Esophagus squamous epithelium (tissue), 5 donors: ENCODE measurements at places on chromosomes 12 and 14.

- DNase-seq = no peak
Measured at GRCh38 chr14:92340931-92341330, 18.0 kb downstream of the SLC24A4 start.

GRCh38 chr14:63432888-63433552, 110.2 kb downstream of the PPP2R5E start:
- DNase-seq = no peak

DNA sequence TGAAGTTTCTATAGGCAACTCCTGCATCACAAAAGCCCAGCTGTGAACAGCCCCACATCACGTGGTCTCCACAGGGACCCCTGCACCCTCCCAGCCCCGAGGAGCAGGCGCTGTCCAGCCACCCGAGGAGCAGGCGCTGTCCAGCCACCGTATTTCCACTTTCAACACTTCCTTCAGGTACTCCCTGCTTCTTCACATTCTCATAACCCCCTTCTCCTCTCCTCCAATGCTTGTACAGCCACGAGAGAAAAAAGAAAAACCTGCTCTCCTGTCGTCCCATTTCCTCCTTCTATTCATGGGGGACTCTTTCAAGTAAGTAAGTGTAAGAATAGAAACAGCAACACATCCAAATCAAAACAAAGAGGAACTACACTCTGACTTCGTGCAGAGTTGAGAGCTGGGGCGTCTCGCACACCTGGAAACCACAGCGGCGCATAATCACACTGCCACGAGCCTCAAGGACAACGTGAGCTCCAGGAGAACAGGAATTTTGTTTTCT, 11.9 kb downstream of the CDC42BPB start:
- no peak for DNase-seq

GRCh38 chr12:100830003-100830795, 35.6 kb downstream of the ANO4 start:
- no peak for DNase-seq

DNA sequence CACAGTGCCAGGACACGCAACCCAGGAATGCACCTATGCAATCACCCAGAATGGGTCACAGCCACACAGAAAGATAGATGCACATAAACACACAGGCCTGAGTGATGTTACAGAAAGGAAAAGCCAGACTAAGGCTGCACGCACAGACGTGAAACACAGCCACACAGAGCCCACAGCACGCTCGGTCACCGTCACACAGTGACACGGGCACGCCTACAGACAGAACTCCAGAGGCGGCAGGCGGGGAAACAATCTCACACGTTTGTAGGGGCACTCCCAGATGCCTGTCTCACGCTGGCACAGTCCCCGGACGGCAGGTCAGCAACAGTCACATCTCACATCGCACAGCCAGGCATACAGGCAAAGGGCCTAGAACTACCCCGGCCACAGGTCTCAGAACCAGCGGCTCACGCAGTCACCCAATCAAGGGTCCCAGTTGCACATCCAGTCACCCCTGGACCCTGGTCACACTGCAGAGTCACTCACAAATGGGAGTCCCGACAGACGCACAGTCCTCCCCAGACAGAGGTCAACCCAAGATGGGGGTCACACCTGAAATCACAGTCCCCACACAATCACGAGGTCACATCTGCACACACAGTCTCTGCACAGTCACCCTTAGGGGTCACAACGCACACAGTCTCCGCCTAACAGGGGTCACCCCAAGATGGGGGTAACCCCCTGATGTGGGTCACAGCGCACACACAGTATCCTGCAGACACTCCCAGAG, 790 bp downstream of the SSH1 start:
- DNase-seq = no peak

GRCh38 chr12:3833670-3834310, 39.4 kb downstream of the PARP11 start:
- DNase-seq = no peak

DNA sequence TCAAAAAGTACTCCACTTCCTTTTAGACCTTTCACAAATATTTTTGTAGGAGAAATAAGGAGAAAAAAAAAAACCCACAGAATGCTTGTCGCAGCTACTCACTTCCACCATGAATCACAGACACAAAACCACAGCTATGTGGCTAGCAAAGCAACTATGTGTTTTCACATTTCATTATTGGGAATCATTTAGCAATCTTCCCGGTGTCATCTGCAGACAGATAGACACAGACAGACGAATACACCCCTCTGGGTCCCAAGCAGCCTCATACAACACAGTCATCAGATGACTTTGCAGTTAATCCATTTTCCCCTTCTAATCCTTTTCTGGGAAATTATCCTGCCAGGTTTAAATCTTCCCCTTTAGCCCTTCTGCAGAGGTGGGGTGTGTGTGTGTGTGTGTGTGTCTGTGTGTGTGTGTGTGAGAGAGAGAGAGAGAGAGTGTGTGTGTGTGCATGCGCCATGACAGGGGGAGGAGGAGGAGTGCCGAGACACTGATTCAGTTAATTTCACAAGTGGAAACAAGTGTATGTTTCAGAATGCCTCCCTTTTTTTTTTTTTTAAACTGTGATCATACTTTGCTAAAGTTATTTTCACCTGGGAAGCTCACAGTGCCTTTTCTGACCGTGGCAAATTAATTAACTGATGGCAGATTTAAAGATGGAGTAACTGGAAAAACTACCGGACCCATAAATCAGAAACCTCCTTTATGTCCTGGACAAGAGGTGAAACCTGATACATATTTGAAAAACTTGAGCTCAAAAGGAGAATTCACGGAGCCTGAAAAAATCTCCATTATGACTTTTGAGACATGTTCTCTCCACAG, 39.9 kb downstream of the LTBP2 start:
- no peak for DNase-seq

DNA sequence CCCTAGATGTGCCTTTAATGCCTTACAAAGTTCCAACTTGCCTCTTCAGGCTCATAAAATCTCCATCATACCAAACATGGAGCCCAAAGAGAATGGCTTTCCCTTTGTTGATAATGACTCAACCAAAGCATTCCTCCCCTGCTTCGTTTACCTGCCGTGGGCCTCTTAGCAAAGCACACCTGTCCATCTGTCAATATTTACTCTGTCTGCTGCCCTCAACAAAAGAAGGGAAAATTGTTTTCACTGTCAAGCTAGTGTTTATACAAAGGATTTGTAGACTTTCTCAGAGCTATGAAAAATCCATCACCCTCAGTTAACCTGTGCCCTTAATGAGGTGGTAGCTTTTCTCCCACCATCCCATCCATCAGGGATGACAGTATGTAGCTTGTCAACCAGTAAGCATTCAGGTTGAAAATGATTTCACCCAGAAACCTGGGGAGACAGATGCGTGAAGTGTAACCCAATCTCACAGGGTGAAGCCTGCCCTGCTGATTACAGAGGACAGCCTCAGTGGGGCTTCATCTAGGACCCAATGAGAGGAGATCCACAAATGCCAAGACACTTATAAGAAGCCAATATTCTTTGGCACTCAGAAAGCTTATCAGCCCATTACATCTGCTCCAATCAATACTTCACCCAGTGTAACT, 278.1 kb downstream of the NUAK1 start:
- no peak for DNase-seq

DNA sequence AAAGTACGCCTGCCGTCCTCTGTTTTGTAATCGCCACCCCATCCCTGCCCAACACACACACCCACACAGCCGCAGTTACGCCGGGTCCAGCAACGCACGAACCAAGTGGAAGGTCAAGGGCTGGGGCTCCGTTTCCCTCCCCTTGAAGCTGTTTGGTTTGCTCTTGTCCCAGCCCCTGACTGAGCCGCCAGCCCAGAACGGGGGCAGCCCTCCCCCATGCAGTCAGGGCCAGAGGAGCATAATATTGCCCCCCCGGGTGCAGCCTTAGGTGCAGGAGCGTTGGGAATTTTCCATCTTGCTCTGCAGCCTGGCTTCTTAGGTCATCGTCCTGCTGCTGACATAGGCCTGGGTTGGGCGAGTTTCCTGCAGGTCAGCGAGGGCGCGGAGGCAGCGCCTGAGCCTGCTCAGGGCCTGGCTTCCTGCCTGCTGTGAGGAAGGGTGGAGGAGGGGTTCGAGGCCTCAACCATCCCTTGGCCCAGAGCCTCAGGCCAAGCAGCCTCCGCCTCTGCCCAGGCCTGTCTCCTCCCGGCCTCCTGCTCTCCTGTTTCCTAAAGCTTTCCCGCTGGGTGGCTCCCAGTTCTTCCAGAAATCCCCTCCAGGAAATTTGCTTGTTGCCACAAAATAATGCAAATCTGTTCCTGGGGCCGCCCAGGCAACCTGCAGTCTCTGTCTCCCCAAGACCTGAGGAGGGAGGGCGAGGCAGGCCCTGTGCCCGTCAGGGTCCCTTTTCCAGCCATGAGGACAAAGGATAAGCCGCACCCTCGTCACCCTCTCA, 44.5 kb downstream of the PSMA6 start:
- peak; percentile 56 for DNase-seq

DNA sequence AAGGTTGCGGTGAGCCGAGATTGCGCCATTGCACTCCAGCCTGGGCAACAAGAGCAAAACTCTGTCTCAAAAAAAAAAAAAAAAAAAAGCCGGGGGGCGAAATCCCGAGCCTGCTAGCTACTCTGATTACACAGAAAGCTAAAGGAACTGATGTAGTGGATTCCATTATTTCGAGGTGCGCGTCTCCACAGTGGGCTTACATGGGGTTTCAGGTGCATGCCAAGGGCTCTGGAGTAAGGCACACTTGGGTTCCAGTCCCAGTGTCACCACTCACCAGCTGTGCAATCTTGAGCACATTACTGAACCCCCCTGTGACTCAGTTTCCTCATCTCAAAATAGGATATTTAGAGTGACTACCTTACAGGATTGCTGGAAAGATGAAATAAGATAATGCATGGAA, 1.7 kb upstream of the RAB15 start:
- no peak for DNase-seq

- no peak for DNase-seq
Measured at GRCh38 chr12:27747111-27747820, 32.8 kb upstream of the KLHL42 start.

GRCh38 chr12:69898236-69898635, 73.2 kb downstream of the MYRFL start:
- DNase-seq = no peak

DNA sequence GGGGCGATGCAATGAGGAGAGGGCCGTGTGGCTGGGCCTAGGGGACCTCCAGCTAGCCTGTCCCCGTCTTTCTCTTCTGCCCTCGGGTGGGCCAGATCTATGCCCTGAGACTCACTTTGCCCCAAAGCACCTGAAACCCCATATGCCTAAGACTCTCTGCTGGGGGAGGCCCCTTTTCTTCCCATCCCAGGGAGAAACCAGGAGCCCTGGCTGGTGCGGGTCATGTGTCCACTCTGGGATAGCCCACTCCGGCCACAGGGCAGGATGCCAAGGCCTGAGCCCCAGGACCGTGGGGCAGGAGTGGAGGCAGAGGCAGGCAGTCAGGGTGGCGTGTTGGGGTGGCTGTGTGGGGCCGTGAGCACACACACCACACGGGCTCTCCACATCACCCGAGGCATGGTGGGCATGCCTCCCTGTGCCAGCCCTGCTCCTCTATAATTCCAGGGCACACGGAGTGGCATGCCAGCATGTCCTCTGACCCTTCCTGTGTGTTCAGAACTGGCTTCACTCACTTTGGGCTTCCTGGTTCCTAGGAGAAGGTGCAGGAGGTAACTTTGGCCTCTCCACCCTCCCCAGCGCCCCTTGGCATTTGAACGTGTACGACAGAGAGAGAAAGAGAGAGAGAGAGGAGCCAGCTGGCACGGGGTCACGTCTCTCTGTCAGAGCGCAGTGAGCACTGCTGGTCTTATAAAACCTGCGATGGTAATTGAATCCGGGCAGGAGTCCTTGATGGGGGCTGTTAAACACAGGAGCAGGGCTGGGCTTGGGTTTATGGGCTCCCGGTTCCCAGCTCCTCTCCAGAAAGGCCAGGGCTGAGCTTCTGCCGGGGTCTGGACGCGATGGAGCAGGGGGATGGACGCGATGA, 144.2 kb downstream of the KIF26A start:
- DNase-seq = no peak

DNA sequence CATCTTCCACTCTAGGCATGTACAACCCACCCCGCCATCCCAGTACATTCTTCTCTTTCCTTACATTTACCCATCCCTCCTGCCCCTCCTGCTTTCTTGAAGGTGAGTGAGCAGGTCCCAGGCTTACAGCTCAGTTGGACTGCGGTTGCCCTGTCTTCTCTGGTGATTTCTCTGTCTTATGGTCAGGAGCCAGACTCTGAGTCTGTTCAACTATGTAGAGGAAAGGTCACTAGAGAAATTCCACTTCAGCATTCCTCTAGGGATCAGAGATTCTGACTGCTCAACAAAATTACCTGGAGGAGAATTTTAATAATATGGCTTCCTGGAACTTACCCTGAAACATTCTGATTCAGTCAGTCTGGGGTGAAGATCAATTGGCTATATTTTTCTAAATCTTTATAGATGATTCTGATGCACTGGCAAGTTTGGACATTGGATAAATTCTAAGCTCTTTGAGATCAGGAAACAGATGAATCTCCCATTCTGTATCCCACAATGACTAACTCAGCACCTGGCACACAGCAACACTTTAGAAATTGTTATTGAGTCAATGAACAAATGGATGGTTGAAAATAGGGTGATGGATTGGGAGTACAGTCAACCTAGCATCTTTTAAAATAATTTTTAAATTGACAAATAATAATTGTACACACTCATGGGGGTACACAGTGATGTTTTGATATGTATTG, 128.6 kb upstream of the HIF1A start:
- DNase-seq = no peak

DNA sequence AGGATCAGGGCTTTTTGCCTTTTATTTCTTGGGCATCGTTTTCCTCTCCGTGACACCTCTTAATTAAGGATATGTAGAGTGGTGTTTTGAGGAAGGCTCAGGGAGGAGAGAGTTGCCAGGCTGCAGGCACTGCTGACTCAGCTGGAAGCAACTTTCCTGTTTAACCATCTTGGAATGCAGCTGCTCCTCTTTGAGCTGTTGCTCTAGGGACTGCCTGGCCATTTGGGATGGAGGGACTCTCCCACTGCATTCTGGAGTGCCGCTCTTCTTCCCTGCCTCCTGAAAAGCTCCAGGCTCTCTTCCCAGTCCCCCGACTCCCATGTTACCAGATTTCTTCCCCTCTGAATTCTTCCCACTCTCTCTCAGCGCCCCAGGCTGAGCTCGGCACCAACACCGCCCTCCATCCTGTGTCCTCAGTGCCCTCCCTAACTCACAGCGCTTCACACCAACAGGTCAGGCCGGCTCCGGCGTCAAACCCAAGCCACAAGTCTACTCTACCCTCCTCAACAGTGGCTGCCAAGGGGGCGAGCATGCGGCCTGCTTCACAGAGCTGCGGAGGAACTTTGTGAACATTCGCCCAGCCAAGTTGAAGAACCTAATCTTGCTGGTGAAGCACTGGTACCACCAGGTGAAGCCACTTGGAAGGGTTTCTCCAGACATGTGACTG, 5.9 kb downstream of the OAS3 start:
- no peak for DNase-seq

- no peak for DNase-seq
Measured at GRCh38 chr14:55968741-55969140, 149.5 kb upstream of the PELI2 start.

DNA sequence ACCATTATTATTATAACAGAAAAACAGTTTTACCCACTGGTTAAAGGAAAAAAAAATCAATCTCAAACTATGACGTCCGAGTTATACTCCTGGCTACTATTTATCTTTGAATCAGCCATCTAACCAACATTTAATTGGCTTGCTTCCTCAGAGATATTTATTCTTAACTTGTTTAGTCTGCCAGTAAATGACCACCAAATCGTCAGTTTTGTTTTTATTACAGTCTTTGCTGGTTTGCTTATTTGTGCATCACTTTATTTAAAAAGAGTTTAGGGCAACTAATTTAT, 71.2 kb downstream of the RASSF8 start:
- DNase-seq = no peak
